ENCODE measurements at places on chromosomes 5 and 9.

DNA sequence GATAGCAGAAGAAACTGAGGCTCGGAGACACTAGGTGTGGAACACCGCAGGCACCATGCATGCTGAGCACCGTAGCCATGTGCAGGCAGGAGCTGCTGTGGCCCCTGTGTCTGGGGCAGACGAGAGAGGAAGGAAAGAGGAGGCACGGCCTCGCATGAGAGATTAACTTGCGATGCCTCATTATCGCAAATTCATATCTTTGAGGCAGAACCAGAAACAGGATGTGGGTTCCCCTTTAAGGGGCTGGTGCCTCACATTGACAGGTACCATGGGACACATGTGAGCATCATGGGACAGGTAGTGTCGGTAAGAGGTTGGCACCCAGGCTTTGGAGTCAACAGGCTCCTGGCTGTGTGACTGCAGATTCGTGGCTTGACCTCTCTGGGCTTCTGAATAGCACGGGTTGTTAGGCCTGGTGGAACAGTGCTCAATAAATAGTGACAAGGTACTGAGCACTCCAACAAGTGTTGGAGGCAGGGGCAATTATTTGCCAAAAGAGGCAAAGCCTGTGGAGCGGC is 40.8 kb downstream of the NAIF1 start:
- DNase-seq, result no peak

DNA sequence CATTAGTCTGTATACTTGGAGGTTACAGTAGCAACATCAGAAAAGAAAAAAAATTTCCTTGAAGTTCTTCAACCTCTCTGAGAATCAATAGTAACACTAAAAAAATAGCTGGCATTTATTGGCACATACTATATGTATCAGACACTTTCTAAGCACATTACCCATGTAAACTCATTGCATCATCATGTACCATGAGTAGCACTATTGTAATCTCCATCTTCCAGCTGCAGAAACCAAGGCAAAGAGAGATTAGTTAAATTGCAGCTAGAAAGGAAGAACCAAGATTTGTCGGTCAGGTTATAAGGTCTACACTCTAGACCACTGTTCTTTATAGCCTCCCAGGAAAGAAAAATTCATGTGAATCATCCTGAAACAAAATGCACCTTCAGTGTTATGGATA is 31.4 kb upstream of the RAB3C start:
- no peak for DNase-seq

DNA sequence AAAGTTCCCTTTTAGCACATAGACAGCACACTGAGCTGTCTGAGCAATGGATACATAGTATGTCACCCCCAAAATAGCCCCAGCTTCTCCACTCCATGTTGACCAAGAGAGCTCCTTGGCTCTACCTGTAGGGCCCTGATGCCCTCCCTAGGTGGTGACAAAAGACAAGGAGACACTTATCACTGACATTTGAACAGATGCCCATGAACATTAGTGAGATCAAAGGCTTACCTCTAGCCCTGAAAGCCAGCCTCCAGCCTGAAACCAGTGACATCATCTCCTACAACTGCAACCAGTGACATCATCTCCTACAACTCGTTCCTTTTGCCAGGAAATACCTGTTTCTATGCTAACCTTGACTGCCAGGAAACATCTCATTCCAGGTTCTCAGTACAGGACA is 122.7 kb downstream of the FSTL4 start:
- DNase-seq, result no peak

GRCh38 chr9:9585920-9586319 is 1026.9 kb downstream of the PTPRD start:
- DNase-seq, result no peak
